Thoracic aorta (tissue), 2 donors: ENCODE measurements at places on chromosomes 6 and 20. TPM values are rescaled to one million over a fixed set of nuclear protein-coding genes. Genes with fewer than 3 reads are reported as not detected.

SERINC3 gene
- total RNA-seq: 109 TPM

RNF39 gene
- total RNA-seq: not detected

KCNG1 gene
- total RNA-seq: 1.9 TPM

PDCD2 gene
- 71.1 TPM for total RNA-seq

PTPRK gene
- total RNA-seq: 36.0 TPM

RAMACL gene
- 4.6 TPM for total RNA-seq

RNF114 gene
- total RNA-seq: 128 TPM

GRCh38 chr6:111228094-111228493 is 140.8 kb downstream of the SLC16A10 start:
- no peaks in the 10 kb centered on the region for H3K27me3 ChIP-seq
- H3K36me3 ChIP-seq: no peaks in the 10 kb centered on the region
- peak overlapping the region; percentile 56 for H3K27ac ChIP-seq
- peaks cover 59% of the 10 kb centered on the region for H3K4me1 ChIP-seq

GRCh38 chr6:63709148-63709547 is 73.5 kb downstream of the PHF3 start:
- no peaks in the 10 kb centered on the region for H3K4me1 ChIP-seq
- H3K27me3 ChIP-seq: no peaks in the 10 kb centered on the region
- peaks cover 34% of the 10 kb centered on the region for H3K36me3 ChIP-seq
- no peak for DNase-seq

DNA sequence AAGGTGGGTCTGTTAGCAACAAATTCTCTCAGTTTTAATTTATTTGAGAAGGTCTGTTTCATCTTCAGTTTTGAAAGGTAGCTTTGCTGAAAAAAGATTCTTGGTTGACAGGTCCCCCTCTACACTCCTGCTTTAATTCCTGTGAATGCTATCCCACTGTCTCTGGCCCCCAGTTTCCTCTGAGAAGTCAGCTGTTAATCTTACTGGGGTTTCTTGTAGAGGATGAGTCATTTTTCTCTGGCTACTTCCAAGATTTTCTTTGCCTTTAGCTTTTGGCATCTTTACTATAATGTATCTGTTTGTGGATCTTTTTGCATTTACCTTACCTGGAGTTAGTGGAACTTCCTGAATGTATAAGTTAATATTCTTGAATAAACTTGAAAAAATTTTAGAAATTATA is 122.7 kb downstream of the MMS22L start:
- H3K4me1 ChIP-seq: no peaks in the 10 kb centered on the region
- H3K27me3 ChIP-seq: no peaks in the 10 kb centered on the region

DNA sequence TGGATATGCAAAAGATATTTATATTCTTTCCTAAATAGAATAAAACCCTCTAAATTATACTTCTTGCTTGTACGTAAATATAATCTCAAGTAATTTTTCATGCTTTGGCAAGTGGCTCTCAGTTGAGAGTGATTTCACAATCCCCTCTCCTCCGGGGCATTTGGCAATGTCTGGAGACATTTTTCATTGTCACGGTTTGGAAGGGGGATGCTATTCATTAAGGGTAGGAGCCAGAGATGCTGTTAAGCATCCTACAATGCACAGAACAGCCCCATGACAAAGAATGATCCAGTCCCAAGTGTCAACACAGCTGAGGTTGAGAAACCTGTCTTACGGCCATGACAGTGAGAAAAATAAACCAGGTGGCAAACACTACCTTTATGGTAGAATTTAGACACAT is 75.7 kb downstream of the AGPAT4 start:
- no peak overlapping the region for H3K4me3 ChIP-seq
- no peaks in the 10 kb centered on the region for H3K36me3 ChIP-seq
- H3K27ac ChIP-seq: no peak overlapping the region
- H3K27me3 ChIP-seq: no peaks in the 10 kb centered on the region
- no peak for DNase-seq
- peaks cover 7% of the 10 kb centered on the region for H3K4me1 ChIP-seq

DNA sequence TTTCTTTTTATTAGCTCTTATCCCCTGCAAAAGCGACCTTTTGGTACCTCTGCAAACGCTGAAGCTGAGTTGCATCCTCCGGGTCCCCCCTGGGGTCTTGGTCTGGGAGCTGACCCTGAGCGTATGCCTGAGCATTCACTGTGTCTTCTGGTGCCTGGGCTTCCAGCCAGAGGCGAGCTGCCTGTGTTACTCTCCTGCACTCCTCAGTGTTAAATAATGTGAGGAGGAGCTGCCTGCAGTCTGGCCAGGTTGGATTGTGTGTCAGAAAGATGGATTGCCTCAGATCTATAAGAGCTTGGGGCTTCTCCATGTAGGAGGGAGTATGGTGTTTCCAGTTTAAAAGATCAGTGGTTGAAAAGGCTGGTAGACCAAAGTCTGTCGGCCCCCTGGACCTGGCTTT is 8.7 kb upstream of the GMPR start:
- no peaks in the 10 kb centered on the region for H3K27me3 ChIP-seq
- H3K4me3 ChIP-seq: peak overlapping the region; percentile 67
- no peak for DNase-seq
- H3K4me1 ChIP-seq: peaks cover 19% of the 10 kb centered on the region
- no peak overlapping the region for H3K27ac ChIP-seq

GRCh38 chr20:61355585-61355984 is 103.5 kb downstream of the CDH4 start:
- H3K27me3 ChIP-seq: no peaks in the 10 kb centered on the region
- no peak overlapping the region for H3K4me3 ChIP-seq
- DNase-seq: no peak

DNA sequence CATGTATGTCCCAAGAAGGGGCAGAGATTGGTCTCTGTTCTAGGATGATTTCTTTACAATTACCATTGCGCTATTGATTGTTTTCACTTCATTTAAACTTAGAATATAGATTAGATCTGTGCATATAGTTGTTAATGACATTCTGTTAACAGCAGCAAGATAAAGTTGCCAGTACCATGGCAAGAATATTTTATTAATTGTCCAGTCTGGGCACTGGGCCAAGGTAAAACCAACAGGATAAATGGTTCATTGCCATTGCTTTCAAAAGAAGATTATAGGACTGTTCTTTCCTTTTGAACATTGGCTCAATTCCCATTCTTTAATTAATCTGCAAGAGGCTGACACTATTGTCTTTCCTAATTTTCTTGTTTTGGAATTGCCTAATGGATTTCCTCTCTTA is 592.4 kb downstream of the RFPL4B start:
- no peak overlapping the region for H3K4me3 ChIP-seq
- H3K36me3 ChIP-seq: no peaks in the 10 kb centered on the region
- DNase-seq: no peak
- H3K27ac ChIP-seq: no peak overlapping the region
- H3K4me1 ChIP-seq: peaks cover 3% of the 10 kb centered on the region

GRCh38 chr20:49385465-49385864 is 97.0 kb downstream of the KCNB1 start:
- no peak for DNase-seq
- no peaks in the 10 kb centered on the region for H3K36me3 ChIP-seq
- H3K27me3 ChIP-seq: no peaks in the 10 kb centered on the region
- no peak overlapping the region for H3K27ac ChIP-seq
- peaks cover 26% of the 10 kb centered on the region for H3K4me1 ChIP-seq

DNA sequence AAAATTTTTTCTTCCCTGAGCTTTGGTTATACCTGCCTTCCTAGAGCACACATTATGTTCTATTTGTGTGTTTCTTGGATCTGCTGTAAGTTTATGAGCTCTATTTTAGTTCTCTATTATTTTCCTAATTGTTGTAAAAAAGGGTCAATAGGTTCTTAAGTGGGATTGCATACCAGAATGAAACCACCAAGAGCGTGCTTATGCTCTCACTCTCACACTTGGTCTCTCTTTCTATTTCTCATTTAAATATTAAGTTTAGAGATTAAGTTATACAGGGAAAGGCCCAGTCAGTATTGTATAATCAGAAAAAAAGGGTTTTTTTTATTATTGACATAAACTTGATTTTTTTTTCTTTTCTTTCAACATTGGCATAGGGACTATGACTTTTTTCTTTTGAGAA is 96.8 kb downstream of the RIMS1 start:
- H3K36me3 ChIP-seq: no peaks in the 10 kb centered on the region
- no peak overlapping the region for H3K4me3 ChIP-seq
- no peaks in the 10 kb centered on the region for H3K4me1 ChIP-seq
- no peak overlapping the region for H3K27ac ChIP-seq

- H3K27ac ChIP-seq: no peak overlapping the region
- H3K27me3 ChIP-seq: no peaks in the 10 kb centered on the region
- H3K4me1 ChIP-seq: no peaks in the 10 kb centered on the region
- no peak overlapping the region for H3K4me3 ChIP-seq
- H3K36me3 ChIP-seq: no peaks in the 10 kb centered on the region
Measured at GRCh38 chr6:158334534-158334933, 22.3 kb downstream of the TULP4 start.

DNA sequence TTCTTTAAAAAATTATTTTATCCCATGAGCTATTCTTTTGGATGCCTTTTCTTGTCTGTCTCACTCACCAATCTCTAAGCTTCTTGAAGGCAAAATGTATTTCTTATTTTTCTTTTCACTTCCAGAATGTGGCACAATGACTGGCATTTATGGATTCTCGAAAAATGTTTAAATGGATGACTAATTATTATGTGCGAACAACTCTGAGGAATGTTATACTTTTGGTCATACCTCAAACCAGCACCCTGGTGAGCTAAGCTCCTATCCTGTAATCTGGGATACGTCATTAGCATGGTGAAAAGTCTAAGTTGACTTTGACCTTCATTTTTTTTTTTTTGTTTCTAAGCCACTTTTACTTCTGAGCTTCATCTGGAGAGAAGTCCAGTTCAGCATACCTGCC is 214.0 kb upstream of the CEP162 start:
- H3K4me3 ChIP-seq: no peak overlapping the region
- H3K27me3 ChIP-seq: no peaks in the 10 kb centered on the region
- no peak for DNase-seq
- no peaks in the 10 kb centered on the region for H3K4me1 ChIP-seq
- no peaks in the 10 kb centered on the region for H3K36me3 ChIP-seq

DNA sequence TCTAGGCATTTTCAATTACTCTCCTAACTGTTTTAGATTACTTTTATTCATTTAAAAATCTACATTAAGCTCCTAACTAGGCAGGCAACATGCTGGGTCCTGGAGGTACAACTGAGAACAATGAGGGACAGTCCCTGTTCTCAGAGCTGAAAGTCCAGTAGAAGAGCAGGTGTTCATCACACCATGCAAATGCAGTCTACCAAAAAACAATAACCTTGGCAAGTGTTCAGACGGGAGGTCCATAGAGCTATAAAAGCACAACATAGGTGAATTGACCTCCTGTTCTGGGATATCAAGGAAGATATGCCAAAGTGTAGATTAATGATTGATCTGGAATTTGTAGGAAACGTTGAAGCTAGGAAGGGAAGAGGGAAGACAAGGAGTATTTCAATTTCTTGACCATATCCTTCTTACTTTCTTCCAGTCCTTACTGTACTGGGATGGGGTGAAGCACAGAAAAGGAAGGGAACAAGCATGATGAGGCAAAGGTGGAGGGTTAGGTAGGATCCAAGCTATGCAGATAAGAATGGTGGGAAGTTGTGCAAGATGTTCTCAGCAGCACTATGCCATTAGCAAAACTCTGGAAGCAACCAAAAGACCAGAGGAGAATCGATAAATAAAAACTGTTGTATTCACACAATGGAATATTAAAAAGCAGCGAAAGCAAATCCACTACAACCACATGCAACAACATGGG is 485.7 kb upstream of the JARID2 start:
- H3K4me1 ChIP-seq: no peaks in the 10 kb centered on the region
- H3K27me3 ChIP-seq: no peaks in the 10 kb centered on the region
- H3K36me3 ChIP-seq: no peaks in the 10 kb centered on the region
- H3K4me3 ChIP-seq: no peak overlapping the region

- no peaks in the 10 kb centered on the region for H3K4me1 ChIP-seq
- H3K36me3 ChIP-seq: peaks cover 56% of the 10 kb centered on the region
- no peak for DNase-seq
- H3K27me3 ChIP-seq: no peaks in the 10 kb centered on the region
Measured at GRCh38 chr6:28914941-28915340, 8.8 kb downstream of the TRIM27 start.

GRCh38 chr20:47088335-47088734 is 193.7 kb downstream of the EYA2 start:
- H3K4me1 ChIP-seq: no peaks in the 10 kb centered on the region
- DNase-seq: no peak
- H3K36me3 ChIP-seq: no peaks in the 10 kb centered on the region
- no peak overlapping the region for H3K4me3 ChIP-seq
- no peaks in the 10 kb centered on the region for H3K27me3 ChIP-seq
